ENCODE measurements at places on chromosomes 4 and X.

GRCh38 chrX:44157858-44158257 lies 184.7 kb upstream of the NDP start:
- DNase-seq: no peak

DNA sequence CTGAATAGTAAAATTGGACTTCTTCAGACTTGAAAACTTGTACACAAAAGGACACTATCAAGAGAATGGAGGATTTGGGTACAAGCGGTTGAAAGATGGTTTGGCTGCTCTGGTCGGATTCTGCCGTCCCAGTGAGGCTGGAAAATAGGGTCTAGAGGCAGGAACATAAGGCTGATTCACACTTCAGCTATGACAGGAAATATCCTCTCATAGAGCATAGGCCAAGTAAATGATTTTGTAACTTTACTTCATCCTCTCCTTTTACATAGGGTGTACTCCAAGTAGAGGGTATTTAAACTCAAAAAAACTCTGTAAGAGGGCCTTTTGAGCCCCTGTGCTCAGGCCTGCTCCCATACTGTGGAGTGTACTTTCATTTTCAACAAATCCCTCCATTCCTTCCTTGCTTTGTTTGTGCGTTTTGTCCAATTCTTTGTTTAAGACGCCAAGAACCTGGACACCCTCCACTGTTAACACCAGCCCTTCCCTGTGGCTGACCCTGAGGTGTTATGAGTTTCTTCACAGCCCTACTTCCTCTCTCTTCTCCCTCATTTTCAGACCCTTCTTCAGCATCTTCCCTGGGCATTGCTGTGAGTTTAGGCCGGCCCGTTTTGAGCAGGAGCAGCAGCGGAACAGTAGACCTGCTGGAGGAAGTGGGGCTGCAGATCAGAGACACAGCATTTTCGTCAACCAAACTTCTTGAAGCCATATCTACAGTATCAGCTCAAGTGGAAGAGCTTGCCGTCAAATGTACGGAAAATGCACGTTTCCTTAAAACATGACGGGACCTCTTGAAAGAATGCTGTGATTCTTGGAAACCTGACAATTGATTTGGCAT lies 7.2 kb downstream of the PGAM4 start:
- DNase-seq: no peak

DNA sequence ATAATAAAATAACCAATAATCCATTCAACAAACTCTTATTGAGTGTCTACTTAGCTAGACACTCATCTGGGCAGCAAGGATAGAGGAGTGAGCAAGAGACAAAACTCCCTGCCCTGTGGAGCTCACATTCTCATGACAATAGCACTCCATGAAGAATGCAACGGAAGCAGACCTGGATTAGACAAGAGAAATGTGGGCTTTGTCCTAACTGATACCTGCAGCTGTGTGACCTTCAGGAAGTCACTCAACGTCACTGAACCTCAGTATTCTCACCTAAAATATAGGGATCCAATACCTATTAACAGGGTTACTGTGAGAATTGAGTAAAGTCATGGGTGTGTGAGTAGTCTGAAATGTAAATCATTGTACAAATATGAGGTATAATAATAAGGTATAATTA lies 61.2 kb downstream of the NDNF start:
- DNase-seq: no peak

DNA sequence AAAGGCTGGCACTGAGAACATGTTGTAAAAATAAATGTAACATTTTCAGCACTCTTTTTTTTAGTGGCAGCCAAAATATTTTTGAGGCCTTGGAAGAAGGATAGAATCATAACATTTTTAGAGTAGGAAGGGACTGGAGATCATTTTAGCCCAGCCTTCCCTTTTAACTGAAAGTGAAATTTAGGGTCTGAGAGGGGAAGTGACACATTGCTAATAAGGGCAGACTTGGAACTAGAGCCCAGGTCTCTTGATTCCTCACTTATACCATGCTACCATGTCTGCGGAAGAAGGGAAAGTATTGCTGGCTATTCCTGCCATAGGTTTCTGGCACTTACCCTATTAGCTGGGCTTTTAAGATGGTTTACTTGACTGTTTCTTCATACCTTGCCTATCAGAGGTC lies 4.8 kb downstream of the WDR44 start:
- no peak for DNase-seq

GRCh38 chr4:70728091-70728490 lies 6.3 kb downstream of the RUFY3 start:
- no peak for DNase-seq

DNA sequence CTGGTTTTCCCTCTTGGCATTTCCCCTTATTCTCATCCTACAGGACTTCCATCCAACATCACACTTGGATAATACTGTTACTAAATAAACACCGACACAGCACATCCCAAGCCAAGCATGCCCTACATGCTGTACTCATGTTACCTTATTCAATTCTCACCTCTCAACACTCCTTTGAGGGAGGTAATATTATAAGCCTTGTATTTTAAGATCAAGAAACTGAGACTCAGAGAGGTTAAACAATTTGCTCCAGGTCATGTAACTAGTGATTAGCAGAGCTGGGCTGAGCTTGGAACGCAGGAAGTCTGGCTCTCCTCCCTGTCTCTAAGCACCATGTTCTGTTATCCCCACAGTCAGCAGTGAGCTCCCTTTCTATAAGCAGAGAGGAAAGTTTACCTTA lies 333.6 kb upstream of the IGFBP7 start:
- DNase-seq: no peak

- no peak for DNase-seq
Measured at GRCh38 chrX:47283015-47283771, 50.4 kb downstream of the USP11 start.

- DNase-seq: no peak
Measured at GRCh38 chr4:6714954-6715353, 1.0 kb upstream of the BLOC1S4 start.

DNA sequence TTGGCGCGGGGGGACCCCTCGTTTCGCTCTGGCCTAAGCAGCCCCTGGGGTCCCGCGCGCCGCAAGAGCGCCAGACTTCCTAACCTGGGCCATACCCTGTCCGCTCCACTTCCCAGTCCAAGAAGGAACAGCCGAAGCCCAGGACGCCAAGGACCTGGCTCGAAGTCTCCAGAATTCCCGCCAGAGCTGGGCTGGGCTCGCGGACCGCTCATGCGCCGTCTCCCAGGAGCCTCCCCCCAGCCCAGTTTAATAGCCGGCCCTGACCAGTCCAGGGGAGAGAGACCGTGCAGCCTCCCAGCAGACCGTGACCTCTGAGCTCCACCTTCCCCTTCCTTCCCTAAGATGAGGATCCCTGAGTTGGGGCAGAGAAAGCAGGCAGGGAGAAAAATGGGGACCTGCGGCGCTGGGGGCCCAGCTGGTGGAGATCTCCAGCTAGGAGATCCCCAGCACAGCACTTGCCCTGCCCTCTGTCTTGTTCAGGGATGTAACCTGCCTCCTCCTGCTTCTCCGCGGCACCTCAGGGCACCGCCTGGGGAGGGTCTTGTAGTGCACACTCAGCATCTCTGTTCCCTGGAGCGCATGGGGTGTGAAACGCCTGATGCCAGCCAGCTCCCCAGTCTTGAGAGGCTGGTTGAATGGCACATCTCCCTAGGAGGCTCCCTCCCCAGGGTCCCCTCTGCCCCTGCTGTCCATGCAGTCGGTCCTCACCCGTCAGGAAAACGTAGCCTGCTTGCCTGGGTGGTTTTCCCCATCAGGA lies 1.2 kb upstream of the LETM1 start:
- no peak for DNase-seq

- no peak for DNase-seq
Measured at GRCh38 chr4:186040316-186040715, 28.6 kb upstream of the TLR3 start.

- DNase-seq: no peak
Measured at GRCh38 chr4:54746218-54746617, 88.5 kb downstream of the KIT start.

DNA sequence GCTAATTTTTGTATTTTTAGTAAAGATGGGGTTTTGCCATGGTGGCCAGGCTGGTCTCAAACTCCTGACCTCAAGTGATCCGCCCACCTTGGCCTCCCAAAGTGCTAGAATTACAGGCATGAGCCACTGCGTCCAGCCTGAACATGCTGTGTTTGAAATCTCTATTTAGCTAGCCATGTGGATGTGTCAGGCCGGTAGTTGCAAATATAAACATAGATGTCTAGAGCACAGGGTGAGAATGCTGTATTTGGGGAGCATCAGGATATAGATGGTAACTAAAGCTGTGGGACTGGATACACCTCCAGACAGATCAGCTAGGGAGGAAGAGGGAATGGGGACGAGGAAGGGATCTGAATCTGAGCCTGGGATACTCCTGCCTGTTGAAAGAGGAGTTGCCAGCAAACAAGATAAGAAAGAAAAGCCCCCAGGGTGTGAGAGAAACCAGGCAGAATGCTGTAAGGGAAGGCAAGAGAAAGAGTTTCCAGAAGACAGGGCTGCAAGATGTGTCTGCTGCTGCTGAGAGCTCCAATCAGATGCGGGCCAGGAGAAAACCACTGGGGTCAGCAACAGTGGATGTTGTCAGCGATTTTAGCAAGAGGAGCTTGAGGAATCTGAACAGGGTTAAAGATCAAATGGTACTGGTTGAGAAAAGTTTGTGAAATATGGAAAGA lies 177.4 kb downstream of the PALLD start:
- DNase-seq: no peak

DNA sequence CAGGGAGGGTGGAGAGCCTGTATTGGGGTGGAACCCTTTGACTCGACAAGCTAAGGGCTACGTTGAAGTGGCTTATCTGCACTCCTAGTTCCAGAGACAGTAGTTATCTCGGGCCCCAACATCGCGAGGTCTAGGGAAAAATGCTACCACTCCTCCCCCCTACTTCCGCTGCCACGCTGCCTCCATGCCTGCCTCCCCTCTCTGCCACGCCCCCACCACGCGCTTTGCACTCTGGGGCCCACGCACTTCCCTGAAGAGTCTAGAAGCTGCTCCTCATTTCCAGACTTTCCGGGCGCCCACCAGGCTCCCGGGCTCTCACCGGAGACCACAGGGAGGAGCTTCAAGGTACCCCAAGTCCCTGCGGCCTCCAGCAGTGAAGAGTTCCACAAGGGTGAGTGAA lies at the start of gene PASD1:
Gene PASD1 (plus strand): TSS at position 227 of the 400 bp plus-strand sequence. CDS start 37,879 bp downstream, outside the sequence.
- no peak for DNase-seq

DNA sequence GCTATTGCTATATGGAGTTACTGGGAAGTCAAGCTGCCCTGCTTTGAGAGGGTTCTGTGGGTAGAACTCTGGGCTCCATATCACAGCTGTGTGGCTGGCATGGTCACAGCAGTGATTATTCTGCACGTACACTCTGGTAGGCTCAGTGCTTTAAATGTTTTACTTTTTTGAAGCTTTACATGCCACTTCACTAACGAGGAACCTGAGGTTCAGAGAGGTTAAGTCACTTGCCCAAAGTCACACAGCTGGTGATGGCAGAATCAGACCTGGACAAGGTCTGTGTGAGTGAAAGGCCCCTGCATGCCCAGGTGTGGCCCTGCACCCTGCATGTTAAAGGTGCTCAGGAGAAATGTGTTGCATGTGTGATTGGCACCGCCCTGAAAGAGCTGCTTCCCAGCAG lies 24.5 kb downstream of the EVC start:
- no peak for DNase-seq

DNA sequence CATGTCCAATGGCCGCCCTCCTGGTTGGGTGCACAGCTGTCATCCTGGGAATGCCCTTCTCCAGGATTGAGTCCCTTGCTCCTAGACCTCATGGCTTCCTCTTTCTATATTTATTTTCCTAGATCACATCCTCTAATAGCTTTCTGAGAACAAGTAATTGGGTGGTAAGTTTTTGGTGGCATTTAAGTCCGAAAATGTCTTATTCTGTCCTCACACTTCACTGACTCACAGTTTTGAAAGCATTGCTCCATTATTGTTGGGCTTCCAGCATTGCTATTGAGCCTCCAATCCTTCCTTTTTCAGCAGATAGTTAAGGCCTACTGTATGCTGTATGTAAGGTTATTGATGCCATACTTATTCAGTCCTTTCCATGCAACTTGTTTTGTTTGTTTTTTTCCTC lies 25.9 kb downstream of the PGM2 start:
- no peak for DNase-seq

- no peak for DNase-seq
Measured at GRCh38 chr4:10816571-10816970, 132.0 kb upstream of the CLNK start.

GRCh38 chr4:77893451-77893850 lies 30.8 kb downstream of the MRPL1 start:
- no peak for DNase-seq

DNA sequence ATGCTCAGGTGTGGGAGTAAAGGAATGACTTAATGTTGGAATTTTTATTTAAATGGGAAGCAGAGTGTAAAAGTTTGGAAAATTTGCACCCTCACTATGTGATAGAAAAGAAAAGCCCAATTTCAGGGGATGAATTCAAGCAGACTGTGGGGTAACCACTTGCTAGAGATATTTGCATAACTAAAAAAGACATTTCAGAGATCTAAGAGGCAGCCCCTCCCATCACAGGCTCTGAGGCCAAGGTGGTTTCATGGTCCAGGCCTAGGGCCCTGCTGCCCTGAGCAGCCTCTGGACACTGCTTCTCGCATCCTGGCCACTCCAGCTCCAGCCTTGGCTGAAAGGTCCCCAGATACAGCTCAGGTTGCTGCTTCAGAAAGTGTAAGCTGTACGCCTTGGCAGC lies 5.9 kb upstream of the XPNPEP2 start:
- no peak for DNase-seq

GRCh38 chrX:18448416-18448815 lies 23.0 kb downstream of the CDKL5 start:
- no peak for DNase-seq

- no peak for DNase-seq
Measured at GRCh38 chr4:39032218-39033085, at the start of gene TMEM156. Gene TMEM156, minus strand, starts transcription at chr4:39032409. Its CDS starts 96 bp downstream, at chr4:39032313.

GRCh38 chr4:188021548-188022249 lies 26.1 kb downstream of the ZFP42 start:
- no peak for DNase-seq

GRCh38 chr4:39004758-39005157 lies 27.5 kb downstream of the TMEM156 start:
- DNase-seq: no peak

- no peak for DNase-seq
Measured at GRCh38 chrX:4175221-4175620, 461.8 kb upstream of the PRKX start.

DNA sequence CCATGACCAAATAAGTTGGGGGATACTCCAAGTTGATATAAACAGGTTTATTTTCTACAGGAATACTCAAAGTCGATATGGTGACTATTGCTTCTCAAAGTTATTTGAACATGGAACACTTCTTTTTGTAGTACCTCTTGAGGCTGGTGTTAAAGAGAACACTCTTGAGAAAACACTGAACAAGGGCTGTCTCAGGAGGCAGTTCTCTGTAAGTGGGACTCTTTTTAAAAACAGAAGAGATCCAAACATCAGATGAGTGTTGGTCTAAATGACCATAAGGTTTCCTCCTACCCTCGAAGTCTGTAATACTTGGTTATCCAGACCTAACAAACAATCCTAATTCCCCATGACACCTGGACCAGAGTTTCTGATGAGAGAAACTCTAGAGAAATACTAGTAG lies 223.2 kb upstream of the TEX13C start:
- DNase-seq: no peak
